Lung (tissue), 17 donors: ENCODE measurements at places on chromosomes 7 and 10. TPM values are rescaled to one million over a fixed set of nuclear protein-coding genes. Genes with fewer than 3 reads are reported as not detected.

DNA sequence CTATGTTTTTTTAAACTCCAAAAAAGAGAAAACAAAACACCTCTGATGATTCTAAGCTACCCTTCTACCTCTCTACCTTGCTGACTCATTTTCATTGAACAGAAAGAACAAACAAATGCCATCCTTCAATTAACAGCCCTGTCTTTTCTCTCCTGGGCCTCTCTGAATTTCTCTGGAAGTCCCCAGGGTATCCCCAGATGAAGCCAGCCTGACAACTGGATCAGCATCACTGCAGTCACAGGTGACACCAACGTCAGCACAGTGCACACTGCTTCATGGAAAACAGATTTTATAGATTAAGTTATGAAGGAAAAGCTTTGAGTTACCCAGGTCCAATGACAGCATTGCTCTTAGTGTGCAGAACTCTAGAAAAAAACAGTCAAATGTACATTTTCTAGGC is 5.7 kb downstream of the HUS1 start:
- no peak for DNase-seq

GRCh38 chr10:50600831-50601477 is 22.8 kb downstream of the SGMS1 start:
- DNase-seq = no peak

- no peak for DNase-seq
These were observed 65.5 kb downstream of the BPGM start for GRCh38 chr7:134712196-134712595.

- DNase-seq = no peak
These were observed 1.5 kb upstream of the WDR37 start for GRCh38 chr10:1054684-1055083.

PLPP4 gene
- 0.51 TPM for polyA plus RNA-seq

PDE6C gene
- not detected for polyA plus RNA-seq
